ENCODE measurements at places on chromosomes 6 and 20. TPM values are rescaled to one million over a fixed set of nuclear protein-coding genes. Genes with fewer than 3 reads are reported as not detected.

Gene SLC35D3
- total RNA-seq, result 0.09 TPM

Gene JPH2
- 1.2 TPM for total RNA-seq

Gene GGTLC1
- not detected for total RNA-seq

Gene PLN
- total RNA-seq, result not detected

Gene UBE3D
- 4.3 TPM for total RNA-seq

Gene ZNF165
- total RNA-seq, result 0.93 TPM

Gene CST7
- total RNA-seq, result not detected

Gene SLC52A3
- total RNA-seq, result 0.67 TPM

Gene ZC2HC1B
- total RNA-seq, result not detected
